ENCODE measurements at places on chromosomes 11 and 22.
A peak's percentile ranks its signal among the peaks of the same experiment; 100 is the strongest.

DNA sequence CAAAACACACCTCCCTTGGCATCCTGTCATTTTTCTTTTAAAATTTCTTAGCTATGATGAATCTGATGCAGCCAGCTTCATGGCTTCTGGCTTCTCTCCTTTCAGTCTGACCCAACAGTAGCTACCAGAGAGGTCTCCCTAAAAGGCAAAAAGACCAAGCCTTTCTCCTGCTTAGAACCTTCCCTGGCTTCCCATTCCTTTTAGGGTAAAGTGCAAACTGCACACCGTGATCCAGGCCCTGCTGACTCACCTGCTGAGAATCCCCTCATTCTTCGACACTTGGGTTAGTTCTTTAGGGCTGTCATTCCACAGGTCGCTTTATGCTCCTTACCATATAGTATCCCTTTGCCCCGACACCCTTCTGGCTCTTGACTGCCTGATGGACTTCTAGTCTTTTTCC is 362.4 kb downstream of the MIAT start:
- peak; percentile 36 for DNase-seq

DNA sequence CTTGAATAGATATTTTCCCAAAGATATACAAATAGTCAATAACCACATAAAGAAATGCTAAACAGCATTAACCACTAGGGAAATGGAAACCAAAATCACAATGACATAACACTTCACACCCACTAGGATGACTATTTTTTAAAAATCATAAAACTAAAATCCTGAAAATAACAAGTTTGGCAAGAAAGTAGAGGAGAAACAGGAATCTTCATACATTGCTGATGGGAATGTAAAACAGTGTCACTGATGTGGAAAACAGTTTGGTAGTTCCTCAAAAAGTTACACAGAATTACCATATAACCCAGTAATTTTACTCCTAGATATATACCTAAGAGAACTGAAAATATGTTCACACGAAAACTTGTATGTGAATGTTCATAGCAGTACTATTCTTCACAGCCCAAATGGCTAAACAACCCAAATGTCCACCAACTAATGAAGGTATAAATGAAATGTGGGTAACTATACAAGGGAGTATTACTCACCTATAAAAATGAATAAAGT is 12.5 kb downstream of the PICALM start:
- DNase-seq = no peak

DNA sequence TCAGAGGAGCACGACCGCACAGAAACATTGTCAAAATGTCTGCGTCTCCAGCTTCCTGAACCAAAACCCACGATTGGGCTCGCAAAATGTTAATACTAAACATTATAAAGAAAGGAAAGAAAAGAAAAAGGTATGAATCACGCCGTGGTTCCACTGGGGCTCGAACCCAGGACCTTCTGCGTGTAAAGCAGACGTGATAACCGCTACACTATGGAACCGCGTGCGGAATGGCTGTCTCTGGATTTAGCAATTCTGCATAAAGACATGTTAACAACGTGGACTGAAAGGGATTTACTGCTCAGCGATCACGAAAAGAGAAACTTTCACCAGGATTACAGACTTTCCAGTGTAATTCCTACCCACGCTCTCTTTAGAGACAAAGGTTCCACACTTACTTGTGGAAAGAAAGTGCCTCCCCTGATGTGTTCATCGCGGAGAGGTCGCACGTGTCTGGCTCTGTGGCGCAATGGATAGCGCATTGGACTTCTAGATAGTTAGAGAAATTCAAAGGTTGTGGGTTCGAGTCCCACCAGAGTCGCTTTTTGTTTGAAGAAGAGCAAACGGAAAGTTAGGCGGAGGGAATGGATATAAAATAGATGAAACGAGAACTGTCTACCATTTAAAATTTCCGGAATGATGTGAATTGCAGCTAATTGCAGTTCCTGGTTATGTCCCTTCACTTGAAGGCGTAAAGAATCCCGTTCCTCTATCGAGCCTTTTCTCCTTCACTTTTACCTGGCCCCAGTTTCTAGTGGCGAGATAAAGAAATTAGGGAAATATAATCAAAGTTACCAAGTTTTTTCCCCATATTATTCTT is 39.7 kb downstream of the OR4D9 start:
- peak; percentile 85 for DNase-seq

DNA sequence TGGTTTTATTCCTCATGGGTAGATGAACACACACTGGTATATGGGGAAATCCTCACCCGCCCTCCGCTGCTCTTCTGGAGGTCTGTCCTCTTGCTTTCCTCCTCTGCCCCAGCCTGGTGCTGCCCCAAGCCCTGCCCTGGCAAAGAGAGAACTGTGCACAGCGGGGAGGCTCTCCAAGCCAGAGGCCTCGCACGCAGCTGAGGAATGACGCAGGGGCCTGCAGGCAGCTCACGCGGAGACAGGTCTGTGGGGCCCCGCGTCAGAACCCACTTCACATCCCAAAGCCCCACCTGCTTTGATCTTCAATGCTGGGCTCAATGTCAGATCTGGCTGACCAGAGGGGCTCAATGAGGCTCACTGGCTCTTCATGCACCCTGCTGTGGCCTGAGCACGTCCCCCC is 10.0 kb downstream of the GATD1 start:
- no peak for DNase-seq

DNA sequence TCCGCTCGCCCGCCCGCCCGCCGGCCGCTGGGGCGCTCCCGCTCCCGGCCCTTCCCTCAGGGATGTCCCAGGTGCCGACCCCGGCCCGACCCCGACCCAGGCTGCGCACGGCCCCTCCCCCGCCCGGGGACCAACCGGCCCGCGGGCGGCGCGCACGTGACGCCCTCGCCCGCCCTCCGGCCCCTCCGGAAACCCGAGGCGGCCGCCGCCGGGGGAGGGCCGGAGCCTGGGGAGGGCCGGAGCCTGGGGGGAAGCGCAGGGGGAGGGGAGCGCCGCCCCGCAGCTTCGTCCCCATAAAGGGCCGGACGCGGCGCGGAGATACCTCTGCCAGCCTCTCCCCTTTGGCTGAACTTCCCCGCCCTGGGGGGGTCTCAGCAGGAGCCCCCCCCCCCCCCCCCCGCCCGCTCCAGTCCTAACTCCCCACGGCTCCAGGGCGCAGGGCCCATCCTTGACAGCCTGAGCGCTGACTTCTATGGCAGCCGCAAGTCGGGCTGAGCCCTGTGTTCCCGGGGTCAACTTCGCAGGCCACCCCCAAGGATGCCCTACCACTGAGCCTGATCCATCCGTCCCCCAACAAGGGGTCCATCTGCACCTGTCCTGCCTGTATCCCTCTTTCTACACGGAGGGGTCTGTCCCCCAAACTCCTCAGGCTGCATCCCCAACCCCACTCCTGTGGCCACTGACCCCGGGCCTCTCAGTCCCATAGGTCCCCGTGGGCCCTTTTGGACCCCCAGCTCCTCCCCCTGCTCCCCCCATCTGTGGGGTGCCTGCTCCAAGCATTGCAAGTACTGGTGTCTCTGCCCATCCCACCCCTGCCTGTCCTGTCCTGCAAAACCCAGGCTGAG is at the start of gene MAPK12:
Gene MAPK12 (minus strand): TSS at position 69 of the 845 bp plus-strand sequence. CDS start 174 bp downstream, outside the sequence.
- DNase-seq = peak; percentile 78

DNA sequence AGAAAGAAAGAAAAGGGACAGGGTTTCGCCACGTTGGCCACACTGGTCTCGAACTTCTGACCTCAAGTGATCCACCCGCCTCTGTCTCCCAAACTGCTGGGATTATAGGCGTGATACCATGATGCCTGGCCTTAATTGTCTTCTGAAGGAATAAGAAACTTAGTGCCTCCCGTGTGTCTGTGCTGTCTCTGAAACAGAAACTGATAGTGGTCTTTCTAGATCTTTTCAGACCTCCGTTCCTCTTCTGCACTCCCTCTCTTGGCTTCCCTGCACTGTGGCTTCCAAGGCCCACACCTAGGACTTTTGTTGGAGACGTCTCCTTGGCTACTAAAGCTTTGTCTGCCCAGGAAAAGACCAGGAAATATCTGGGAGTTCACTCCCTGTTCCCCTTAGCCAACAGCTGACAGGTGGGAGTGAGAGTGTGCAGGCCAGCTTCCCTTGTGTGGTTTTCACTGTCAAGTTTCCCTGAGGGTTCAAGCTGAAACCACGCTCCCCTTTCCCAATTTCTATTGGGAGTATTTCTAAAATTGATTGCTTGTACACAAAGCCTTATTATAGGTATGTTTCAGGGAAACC is 10.1 kb upstream of the HTR3B start:
- no peak for DNase-seq

DNA sequence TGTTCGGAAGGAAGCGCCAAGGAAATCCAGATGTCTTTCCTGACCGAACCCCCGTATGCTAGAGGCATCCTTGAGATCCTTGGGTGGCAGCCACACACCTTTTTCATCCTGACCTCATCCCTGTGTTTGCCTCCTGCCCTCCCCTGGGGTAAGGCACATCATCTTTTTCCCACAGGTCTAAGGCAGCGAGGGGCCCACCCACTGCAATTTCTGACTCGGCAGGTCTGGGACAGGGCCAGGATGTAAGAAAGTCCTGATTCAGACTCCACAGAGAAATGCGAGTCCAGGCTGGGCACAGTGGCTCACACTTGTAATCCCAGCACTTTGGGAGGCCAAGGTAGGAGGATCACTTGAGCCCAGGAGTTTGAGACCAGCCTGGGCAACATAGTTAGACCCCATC is 10.5 kb downstream of the ZMAT5 start:
- no peak for DNase-seq

- DNase-seq = no peak
These were observed 8.0 kb downstream of the AHNAK start for GRCh38 chr11:62538470-62539237.

GRCh38 chr11:69775163-69775755 is at the start of gene FGF4:
Gene FGF4 (minus strand): TSS chr11:69775341. CDS start chr11:69775084, 257 bp downstream.
- DNase-seq = no peak

GRCh38 chr11:70146299-70146698 is 56.8 kb upstream of the FADD start:
- DNase-seq = no peak

DNA sequence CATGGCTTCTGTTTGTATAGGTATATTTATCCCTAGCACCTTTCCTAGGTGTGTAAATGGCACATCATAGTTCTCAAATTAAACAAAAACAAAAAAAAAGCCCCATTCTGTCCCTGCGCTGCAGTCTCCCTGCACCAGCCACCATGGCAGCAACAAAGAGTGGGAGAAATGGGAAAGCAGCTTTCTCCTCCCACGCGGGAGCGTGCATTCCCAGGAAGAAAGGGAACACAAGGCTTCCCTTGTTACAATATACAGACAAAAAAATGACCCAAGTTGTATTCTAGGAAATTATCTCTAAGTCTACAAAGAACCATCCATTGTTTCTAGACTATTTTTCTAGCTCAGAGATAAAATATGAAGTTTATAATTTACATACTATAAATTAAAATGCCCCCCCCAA is 16.1 kb upstream of the TMPRSS5 start:
- DNase-seq = no peak

DNA sequence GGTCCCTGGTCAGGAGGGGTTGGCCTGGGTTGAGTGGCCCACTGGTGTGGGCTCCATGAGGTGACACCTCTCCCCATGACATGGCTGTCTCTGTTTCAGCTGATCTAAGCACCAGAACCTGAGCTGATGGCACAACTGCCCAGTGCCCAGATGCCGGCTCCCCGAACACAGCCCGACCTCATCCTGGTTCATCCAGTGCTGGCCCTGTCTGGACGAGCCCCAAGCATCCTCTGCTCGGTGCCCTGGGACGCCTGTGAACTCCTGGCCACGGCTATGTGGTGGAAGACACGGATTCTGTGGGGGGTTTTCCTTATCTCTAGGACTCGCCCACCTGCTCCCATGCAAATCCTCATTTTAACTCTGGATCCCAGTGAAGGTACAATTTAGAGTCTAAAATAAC is 389.2 kb downstream of the SHANK2 start:
- no peak for DNase-seq

DNA sequence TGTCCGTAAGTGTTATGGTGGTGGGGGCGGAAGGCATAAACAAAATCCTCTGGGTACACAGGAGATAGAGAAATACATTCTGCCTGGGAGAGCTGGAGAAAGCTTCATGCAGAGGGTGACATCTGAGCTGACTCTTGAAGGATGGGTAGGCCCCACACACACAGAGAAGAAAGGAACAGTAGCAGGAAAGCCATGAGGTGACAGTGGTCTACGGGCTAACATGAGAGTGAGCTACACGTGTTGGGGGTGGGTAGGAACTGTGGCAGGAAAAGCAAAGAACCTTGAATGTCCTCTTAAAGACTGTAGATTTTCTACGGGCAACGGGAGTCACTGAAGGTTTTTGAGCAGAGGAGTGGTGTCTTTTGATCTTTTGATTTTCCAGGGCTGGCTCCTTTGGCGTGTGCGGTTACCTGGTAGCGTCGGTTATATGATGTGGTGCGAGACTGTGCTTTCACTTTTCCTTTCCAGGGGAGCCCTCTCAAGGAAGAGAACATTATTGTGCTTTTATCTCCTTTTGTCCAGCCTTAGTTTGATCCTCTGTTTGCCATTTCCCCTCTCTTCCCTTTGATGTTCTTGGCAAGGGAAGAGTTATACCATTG is 39.7 kb downstream of the ADAMTS8 start:
- DNase-seq = no peak

DNA sequence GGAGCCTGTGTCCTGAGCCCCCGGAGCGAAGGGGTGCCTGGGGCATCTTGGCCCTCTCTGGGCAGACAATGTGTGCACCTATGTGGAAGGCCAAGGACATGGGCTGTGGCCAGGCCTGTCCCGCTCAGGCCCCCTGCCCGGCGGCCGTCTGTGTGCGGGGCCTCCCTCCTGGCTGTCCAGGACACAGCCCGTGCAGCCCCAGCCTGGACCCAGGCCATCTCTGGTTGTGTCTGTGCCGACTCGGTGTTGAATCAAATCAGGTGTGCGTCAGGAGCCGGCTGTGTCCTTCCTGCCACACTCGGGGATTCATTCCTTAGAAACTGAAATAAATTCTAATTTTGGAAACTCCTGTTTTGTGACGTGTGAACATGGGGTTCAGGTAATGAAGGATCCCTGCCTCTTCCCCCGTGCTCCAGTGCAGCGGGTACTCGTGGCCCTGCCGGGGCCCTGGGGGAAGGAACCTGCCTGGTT is 1.5 kb upstream of the SELENOO start:
- no peak for DNase-seq

DNA sequence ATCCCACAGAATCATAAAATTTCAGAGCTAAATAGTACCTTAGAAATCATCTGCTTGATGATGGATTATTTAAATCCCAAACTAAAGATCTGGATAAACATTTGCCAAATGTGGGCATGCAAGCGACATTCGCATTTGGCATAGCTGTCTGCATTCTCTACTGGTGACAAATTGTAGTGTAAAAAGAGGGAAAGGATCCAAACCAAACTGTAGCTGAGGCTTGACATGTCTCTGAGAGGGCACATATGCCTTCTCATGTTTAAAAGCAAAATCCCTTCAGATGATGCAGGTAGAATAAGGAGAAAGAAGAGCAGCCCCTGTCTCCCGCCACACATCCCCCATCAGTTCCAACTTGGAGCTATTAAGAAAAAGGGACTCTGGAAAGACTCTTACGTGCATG is 257.5 kb upstream of the MTNR1B start:
- DNase-seq = no peak
